NB4 (cell line): ENCODE measurements at places on chromosomes 5 and 9.
A peak's percentile ranks its signal among the peaks of the same experiment; 100 is the strongest.

DNA sequence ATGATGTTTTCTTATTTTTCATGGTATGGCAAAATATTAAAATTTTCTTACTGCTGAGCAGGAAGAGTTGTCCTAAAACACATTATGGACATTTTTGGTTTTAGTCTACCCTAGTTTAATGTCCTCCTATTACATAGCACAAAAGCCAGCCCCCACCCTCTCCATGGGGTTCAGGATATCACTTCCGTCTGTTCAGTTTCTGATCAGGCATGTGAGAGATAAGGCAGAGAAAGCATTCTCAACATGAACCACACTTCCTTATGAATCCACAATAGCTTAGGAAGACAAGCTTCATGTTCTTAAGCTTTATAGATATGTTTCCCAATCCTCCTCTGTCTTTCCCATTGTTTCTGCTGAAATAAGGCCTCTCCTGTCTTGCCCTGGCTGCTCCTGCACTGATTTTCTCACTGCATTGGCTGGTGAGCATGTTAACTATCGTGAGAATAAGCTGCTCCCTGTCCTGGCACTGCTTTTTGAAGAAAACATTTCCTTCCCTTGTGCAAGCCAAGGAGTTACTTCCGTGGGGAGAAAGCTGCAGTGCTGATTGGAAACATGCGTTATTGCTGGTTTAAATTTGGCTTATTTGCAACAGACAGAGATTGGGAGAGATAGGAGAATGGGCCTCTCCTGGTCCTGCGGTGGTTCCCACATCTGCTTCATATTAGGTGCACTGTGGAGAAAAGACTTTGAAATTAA lies 260.3 kb upstream of the RPS23 start:
- DNase-seq, result no peak

DNA sequence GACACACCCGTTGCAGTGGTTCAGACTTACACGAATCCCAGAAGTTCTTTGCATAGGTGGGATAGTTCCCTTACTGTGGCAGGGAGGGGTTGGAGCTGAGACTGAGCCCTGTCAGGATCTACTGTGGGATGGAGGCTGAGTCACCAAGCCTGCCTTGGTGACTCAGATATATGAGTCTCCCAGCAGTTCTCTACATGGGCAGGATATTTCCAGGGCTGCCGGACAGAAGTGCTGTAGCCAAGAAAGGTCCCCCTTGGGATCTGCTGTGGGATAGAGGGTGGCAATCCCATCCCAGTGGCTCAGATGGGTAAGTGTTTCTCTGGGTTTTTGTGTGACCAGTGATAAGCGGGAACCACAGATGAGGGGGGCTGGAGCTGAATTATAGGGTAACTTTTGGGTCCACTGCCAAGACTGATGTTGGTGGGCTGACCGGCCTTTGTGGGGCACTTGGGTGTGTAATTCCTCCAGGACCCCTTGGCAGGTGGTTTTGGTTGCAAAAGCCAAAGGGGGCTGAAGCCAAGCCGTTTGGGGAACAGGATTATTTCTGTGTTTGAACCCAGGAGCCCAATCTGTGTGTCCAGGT lies 18.7 kb downstream of the XRCC4 start:
- DNase-seq, result no peak

DNA sequence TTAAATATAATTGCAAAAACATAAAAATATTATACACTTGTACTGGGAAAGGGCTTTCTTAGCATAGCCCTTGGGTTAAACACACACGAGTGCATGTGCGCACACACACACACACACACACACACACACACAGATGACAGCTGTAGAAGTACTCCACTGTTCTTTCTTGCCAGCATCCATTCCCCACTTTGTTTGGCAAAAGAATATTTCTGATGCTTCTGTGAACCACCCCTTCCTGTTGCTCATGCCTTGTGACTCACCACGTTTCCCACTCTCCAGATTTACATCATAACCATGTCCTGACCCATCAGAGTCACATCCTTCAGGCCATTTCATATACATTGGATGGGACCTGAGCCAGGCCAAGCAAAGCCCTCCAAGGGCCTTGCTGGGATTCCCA lies 280.1 kb downstream of the DNAH5 start:
- DNase-seq, result peak; percentile 3

- DNase-seq, result no peak
Measured at GRCh38 chr5:153523211-153523610, 32.7 kb downstream of the GRIA1 start.

GRCh38 chr9:36922548-36922947 lies 111.5 kb downstream of the PAX5 start:
- DNase-seq, result peak; percentile 63

DNA sequence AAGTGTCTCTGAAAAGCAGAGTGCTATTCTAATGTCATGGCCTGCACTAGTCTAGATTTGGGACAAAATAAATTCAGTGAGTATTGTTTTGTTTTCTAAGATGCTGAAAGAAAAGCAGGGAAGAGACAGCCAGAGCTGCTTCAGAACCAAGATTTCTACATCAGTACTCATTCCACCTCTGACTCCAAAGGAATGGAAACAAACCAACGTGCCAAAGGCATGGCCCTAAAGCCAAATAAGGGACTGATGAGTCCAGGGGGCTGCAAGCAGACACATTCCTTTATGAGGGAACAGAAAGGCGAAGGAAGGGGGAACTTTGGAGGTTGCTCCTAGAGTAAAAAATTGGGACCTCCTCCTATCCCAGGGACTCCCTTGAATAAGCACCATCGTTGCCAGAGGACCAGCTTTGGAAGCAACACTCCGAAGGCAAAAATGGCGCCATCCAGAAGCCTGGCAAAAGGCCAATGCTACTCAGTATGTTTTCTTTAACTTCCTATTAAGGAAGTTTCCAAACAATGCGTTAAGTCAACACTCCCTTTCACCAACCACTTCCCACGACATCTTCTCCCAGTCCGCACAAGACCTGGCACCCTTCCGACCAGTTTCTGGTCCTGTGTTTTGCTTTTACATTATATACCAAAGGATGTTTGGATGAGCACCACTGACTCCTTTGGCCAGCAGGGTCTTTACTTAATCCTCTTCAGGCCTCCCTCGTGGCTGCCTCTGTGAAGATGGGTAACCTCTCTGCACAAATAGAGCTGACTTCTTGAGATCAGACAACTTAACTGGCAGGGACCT lies 31.6 kb downstream of the ADAM19 start:
- DNase-seq, result no peak

- DNase-seq, result no peak
Measured at GRCh38 chr9:112158656-112159367, 16.3 kb downstream of the SUSD1 start.

DNA sequence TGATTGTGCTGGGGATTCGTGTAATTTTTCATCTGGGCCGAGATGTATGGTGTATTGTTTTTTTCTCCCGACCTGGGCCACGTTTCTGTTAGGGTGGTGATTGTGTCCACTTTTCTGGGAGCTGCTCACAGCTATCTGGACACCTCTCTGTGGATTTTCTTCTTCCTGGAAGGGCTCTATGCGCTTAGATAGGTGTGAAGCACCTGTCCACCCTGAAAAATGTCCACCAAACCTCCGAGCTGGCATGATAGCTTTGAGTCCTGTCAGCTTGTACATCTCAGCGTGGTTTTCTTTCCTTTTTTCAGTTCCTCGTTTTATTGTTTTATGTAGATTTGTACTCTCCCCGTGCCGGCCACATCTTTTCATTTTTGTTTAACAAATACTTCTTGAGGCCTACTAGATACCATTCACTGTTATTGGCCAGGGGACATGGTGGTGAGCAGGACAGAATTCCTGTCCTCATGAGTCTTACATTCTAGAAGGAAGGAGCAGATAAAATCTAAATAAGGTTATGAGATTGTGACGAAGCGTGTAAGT lies 1.1 kb downstream of the UGCG start:
- peak; percentile 59 for DNase-seq

GRCh38 chr9:91302831-91303230 lies 58.9 kb downstream of the AUH start:
- DNase-seq, result peak; percentile 75

GRCh38 chr9:89274838-89275237 lies 36.2 kb upstream of the CKS2 start:
- DNase-seq, result peak; percentile 68

- DNase-seq, result no peak
Measured at GRCh38 chr9:34169125-34169524, 9.7 kb upstream of the UBAP1 start.

DNA sequence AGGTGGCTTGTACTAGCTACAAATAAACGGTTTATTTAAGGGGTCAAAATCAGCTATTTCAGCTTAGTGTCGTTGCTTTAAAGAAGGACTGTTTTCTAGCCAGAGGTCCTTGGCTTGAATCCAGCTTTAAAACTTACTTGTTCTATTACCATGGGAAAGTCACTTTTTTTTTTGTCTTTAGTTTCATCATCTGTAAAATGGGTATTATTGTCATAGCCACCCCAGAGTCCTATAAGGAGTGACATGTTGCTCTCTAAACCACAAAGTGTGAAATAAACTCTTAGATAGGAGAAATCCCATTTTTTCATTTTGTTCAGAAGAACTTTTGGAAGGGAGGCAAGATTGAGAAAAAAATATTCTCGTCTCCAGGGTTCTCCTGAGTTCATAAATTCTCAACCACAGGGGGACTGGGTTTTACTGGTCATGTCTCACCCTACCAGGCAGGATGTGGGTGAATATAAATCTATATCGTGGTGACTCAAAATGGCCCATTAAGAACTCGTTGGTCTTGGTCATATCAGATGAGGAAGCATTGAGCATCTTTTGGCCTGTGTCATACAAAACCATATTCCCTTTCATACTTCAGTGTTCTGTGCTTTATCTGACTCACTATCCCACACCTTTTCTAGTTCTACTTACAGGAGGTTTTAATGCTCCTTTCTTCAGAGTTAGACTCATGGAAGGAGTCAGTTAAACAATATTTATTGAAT lies 202.7 kb upstream of the NR3C1 start:
- DNase-seq, result peak; percentile 85

DNA sequence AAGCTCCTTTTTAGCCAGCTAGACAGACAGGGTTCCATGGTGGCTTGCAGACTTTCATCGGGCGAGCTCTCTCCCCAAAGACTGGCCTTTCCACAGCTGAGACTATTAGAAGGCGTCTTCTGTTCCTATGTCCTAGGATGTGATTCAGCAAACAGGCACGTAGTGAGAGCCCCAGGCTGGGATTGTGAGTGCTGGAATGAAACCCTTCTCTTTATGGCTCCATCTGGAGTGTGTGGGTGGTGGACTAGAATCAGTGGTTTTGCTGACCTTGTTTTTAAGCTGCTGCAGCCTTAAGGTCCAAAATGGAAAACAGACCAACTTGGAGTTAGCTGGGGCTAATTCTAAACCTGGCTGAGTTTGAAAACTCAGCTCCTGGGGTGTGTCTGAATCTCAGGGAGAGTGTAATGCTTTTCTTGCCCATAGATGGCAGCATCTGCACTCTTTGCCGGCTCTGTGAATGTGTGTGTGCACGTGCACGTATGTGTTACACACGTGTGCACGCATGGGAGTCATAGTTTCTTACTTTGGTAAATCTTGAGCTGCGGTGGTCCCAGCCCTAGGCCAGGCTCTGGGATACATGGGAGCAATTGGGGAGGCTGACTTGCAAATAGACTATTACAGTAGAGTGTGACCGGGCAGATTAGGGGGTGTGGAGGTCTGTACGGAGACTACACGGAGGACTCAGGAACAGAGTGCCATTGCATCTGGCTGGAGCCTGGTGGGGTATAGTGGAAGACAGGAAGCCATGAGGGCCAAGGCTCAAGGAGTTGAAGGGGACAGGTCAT lies 10.7 kb downstream of the GSN start:
- DNase-seq, result peak; percentile 72

- peak; percentile 22 for DNase-seq
Measured at GRCh38 chr9:127714951-127715469, 453 bp downstream of the PTRH1 start.

DNA sequence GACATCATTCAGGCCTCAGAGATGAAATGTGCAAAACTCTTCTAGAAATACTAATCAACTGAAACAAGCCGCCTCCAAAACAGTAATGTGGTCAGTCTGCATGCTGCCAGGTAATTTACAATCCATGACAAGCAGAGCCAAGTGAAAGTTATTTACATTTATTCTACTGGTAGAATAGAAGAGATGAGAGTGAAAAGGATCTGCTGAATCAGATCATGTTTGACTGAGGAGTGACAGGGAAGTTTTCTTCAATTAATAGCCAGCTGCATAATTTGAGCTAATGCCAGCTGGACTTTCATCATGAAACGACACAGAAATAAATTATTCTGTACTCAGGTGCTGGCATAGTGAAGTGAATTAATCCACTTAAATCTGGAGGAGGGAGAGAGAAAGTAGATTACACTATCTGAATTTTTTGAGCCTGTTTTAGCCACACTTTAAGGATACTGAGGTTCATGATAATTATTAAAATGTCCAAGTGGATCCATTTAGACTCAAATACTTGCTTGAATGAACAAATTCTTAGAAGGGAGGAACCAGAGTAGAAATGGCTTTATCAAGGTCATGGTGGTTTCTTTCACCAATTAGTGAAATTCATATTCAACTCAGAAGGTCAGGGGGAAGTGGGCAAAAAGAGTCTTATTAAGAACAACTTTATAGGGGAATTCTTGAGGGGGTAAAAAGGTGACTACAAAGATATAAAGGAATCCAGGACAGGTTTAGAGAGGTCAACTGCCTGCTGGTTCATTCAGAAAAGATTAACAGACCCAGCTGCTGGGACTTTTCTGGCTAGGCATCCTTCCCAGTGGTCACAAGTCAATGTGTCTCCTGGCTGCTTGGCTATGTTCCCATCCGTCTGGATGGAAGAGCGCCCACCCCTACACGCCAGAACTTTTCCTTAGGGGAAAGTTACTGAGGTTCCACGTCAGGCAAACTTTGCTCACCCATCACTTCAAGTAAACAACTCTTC lies 350.4 kb downstream of the PDE4D start:
- DNase-seq, result no peak

- no peak for DNase-seq
Measured at GRCh38 chr5:107519900-107520354, 150.8 kb downstream of the EFNA5 start.

DNA sequence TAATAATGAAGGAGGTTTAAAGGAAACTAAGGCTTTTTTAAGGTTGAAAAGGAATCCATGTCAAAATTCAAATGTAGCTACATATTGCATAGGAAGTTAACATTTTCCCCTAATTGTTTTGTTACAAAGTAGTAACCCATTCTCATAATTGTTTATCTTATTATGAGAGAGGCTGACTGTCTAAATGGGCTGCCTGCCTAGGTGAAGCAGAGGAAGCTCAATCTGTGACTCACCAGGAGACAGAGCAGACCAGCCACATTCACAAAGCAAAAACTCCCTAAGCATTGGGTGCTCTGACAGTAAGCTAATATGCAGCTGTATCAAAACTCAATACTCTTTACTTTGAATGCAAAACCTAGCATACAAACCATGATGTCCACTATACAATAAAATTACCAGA lies 208.5 kb downstream of the ROR2 start:
- no peak for DNase-seq

- no peak for DNase-seq
Measured at GRCh38 chr5:98997000-98997399, 68.2 kb upstream of the CHD1 start.

- peak; percentile 18 for DNase-seq
Measured at GRCh38 chr5:132364319-132364718, 5.2 kb upstream of the SLC22A5 start.

GRCh38 chr5:32869216-32869615 lies 158.1 kb downstream of the NPR3 start:
- DNase-seq, result no peak
